ENCODE measurements at places on chromosomes 2 and 18.

DNA sequence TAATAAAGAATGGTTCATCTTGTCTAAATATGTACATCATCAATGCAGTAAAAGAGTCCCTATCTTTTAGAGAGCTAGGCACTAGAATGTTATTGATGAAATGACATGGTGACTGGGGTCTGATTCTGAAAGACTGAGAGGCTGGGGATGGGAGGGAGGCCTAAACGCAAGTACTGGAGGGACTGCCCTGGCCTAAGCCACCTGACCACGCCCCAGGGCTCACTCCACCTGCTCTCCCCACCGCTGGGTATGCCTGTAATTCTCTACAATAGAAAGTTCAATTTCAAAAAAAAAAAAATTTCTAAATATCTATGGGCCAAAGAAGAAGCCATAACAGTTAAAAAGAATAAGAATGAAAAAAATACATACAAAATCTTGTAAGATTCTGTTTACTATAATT, 194.0 kb downstream of the HDAC4 start:
- DNase-seq: no peak

- DNase-seq: no peak
Observed at GRCh38 chr2:158497486-158497885, 40.7 kb downstream of the PKP4 start.

GRCh38 chr2:207281436-207281835, 115.7 kb upstream of the KLF7 start:
- DNase-seq: no peak

GRCh38 chr2:72893594-72894319, 6.5 kb downstream of the SPR start:
- no peak for DNase-seq

GRCh38 chr2:6564326-6564725, 301.4 kb downstream of the CMPK2 start:
- DNase-seq: no peak

- no peak for DNase-seq
Observed at GRCh38 chr2:135984199-135985017, 1.0 kb downstream of the DARS1 start.

DNA sequence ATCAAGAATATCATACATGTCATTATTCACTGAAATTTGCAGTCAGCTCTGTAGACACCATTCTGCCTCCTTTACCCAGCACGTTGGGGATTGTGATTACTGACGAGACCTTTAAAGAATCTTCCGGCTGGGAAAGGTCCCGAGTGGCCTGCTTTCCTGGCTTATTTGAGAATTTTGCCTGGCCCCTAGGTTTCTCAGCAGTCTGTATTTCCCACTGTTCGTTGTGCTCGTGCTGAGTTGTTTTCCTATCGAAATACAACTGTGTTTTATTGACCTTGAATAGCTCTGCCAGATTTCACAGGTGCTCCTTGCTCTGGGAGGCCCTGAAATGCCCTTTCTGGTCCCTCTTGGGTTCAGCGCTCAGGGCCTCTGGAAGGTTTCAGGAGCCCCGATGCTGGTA, 94.9 kb downstream of the AGAP1 start:
- no peak for DNase-seq

DNA sequence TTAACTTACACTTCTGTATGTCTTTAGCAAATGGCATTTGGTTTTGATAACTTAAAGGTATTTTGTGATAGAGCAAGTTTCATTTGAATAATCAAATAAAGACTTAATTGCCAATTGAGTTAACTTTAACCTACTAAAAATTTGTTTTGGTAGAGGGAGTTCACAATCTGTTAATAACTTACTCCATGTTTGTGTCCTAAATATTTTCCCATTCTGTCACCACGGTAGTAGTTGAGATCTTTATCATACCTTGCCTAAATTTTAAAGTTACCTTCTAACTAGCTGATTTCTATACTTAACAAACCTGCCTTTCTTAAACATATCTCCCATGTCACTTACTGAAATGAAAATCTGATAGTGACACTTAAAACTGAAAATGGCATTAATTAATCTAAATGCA, 127.1 kb downstream of the TMEFF2 start:
- no peak for DNase-seq

DNA sequence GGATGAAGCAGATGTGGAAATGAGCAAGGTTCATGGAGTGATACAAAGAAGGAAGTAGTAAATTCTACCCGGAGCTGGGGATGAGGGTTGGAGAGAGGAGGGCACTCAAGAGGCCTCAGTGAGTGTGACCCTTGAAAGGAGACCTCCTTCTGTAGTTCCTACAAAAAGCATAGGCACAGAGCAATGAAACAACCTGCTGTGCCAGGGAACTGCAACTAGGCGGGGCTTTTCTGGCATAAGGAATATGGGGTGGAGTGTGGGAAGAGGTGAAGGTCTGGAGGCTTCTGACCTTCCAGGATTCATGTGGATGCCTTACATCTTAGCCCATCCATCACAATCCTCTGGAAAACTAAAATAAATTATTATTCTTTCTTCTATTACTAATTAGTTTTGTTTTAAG, 25.5 kb upstream of the PGAP1 start:
- no peak for DNase-seq

- no peak for DNase-seq
Observed at GRCh38 chr2:54808661-54809060, 85.2 kb downstream of the EML6 start.

DNA sequence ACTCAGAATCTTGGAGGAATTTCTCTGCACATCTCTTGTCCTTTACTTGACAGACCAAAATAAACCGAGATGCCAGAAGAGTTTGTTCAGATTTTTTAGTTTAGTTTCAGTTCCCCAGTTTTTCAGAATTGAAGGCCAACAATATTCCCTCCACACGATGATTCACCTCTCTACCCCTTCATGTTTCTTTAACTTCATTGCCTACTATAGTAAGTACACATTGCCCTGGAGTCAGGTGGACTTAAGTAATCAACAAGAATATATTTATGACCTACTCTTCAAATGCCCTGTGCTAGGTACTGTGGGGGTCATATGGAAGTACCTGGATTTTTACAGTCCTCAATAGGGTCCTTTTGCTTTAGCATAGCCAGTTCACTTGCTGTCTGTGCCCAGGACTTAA, 79.6 kb upstream of the CTLA4 start:
- DNase-seq: no peak

DNA sequence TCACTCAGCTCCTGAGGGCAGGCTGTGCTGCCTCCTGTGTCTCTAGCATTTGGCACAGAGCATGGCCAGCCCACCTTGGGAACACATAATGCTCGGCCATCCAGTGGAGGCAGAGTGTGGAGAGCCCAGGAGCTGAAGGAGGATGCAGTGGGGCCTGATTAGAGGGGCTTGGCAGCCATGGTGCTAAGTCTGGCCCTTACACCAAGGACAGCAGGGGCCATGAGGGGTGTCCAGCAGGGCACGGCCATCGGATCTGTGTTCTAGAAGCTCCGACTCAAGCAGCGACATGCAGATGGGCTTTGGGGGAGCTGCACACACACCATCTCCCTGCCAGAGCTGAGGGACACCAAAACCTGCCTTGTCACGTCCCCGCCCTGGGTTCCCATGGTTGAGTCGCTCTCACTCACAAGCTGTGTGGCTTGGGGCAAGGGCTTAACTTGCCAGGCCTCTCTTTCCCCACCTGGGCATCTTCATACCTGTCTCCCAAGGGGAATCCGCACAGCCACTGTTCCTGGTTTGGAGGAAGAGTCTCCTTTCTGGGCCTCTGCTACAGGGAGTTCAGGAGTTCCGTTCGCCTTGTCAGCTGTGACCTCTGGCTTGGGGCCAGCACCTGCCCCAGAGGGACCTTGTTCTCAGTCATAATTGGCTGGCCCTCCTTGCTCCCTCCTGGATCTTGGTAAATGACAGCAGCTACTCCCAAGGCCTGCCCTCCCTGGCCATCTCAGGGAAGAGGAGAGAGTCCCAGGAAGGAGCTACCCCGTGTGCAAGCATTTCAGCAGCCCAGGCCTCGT, 1.3 kb upstream of the TOGARAM2 start:
- DNase-seq: no peak

GRCh38 chr2:162300266-162300665, 18.2 kb downstream of the IFIH1 start:
- no peak for DNase-seq

DNA sequence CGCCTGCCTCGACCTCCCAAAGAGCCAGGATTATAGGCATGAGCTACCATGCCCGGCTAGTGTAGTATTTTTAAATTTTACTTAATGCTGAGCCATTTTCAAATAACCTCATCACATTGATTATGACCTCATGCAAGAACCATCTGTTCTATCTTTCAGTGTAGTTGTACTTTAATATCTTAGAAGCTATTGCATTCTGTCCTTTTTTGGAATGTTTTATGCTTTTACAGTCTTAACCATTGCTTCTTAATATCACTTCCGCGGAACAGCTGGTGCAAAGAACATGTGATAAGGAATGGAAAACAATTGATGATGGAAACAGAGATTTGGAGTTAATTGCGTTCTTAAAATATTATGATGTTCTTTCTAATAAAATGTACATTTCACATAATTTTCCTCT, 2.7 kb downstream of the GEN1 start:
- DNase-seq: no peak

DNA sequence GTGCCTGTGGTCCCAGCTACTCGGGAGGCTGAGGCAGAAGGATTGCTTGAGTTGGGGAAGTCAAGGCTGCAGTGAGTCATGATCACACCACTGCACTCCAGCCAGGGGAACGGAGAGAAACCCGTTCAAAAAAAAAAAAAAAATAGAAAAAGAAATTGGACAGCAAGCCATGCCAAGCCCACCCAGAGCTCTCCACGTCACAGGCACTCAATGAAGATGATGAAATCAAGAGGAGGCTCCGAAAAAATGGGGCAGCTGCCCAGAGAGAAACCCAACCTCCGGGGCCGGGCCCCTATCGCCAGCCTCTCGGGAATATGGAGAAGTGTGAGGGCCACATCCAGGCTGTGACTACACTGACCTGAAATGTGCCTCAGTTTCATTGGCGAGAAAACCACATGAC, 40.0 kb downstream of the BIN1 start:
- DNase-seq: no peak

DNA sequence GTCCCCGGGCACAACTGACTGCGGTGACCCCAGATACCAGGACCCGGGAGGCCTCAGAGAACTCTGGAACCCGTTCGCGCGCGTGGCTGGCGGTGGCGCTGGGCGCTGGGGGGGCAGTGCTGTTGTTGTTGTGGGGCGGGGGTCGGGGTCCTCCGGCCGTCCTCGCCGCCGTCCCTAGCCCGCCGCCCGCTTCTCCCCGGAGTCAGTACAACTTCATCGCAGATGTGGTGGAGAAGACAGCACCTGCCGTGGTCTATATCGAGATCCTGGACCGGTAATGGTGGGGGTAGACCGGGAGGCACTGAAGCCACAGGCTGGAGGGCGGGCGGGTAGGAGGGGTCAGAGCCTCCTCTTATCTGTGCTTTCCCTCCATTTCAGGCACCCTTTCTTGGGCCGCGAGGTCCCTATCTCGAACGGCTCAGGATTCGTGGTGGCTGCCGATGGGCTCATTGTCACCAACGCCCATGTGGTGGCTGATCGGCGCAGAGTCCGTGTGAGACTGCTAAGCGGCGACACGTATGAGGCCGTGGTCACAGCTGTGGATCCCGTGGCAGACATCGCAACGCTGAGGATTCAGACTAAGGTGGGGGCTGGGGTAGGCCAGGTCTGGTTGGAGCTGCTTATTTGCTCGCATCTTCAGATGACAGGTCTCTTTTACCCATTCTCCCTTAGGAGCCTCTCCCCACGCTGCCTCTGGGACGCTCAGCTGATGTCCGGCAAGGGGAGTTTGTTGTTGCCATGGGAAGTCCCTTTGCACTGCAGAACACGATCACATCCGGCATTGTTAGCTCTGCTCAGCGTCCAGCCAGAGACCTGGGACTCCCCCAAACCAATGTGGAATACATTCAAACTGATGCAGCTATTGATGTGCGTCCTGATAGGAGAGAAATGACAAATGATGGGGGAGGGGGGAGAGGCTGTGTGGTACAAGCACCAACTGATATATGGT, 780 bp downstream of the HTRA2 start:
- no peak for DNase-seq

DNA sequence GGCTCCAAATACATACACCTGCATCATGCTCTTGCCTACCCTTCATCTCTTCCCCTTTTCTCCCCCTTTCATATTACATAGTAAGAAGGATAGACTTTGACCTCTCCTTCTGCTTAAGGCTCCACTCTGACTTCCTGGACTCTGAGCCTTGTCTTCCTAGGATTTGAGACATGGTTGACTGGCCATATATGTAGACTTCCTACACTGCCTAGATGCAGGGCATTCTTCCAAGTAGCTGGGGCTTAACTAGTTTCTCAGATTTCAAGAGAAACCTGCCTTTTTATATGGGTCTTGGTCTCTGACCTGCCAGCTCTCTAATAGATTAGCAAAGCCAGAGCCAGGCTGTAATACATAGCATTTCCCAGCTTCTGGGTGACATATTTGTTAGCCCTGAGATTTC, 35.4 kb upstream of the CYP26B1 start:
- DNase-seq: no peak

GRCh38 chr2:9574331-9574730, 18.7 kb upstream of the ADAM17 start:
- DNase-seq: no peak

DNA sequence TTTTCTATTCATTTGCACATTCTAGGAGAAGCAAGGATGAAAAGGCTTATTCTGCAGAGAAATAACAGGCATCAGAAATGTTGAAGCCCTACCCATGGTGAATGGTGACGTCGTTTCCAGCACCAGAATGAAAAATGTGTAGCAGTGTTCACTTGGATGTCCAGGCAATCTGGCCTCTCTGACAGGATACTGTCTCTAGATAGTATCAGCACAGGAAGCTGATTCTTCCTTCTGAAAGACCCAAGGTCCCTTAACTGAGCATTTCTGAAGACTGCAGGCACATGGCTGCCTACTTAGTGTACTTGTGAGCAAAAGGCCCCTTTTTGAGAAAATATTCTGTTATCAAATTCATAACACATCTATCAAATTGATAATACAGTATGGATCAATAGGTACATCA, 234.1 kb downstream of the XIRP2 start:
- no peak for DNase-seq

- DNase-seq: no peak
Observed at GRCh38 chr2:197113275-197113711, 186.8 kb upstream of the PGAP1 start.

GRCh38 chr2:105576440-105577241, 168.1 kb upstream of the NCK2 start:
- no peak for DNase-seq

- no peak for DNase-seq
Observed at GRCh38 chr2:133591164-133591563, 22.9 kb upstream of the NCKAP5 start.

- DNase-seq: no peak
Observed at GRCh38 chr18:13279181-13280069, 60.9 kb downstream of the LDLRAD4 start.

GRCh38 chr2:108128249-108128648, 111.5 kb upstream of the SULT1C3 start:
- DNase-seq: no peak

- DNase-seq: no peak
Observed at GRCh38 chr2:157784169-157784822, 91.8 kb downstream of the ACVR1 start.

DNA sequence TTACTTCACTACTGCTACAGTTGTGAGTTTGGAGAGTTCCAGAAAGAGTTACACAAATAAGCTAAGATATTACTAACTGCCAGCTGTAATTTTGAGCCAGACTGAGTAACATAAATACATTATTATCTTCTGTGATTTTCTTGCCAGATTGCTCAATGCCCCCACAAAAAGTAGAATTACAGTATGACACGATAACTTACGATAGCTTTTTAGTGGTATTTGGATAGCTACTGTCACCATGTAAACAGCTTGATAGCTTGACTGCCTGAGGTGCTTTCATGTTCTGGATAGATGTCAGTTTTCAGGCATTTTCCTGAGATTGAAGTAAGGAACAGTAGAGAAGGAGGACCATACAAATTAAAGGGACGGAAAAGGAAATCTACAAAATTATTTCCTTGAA, 533.3 kb downstream of the SOCS6 start:
- no peak for DNase-seq

GRCh38 chr2:21715887-21716286, 592.1 kb downstream of the TDRD15 start:
- no peak for DNase-seq

Measured in glomerular endothelial cell (primary cell).